ENCODE measurements at places on chromosomes 12 and 14. TPM values are rescaled to one million over a fixed set of nuclear protein-coding genes. Genes with fewer than 3 reads are reported as not detected.

- DNase-seq: no peak
Observed at GRCh38 chr12:127820271-127820670, 446.7 kb upstream of the TMEM132C start.

HEATR5A gene
- 19.3 TPM for total RNA-seq

GRCh38 chr12:33156042-33156441 is 259.5 kb upstream of the PKP2 start:
- DNase-seq: no peak

HOXC10 gene
- not detected for total RNA-seq
